ENCODE measurements at places on chromosomes 12 and 14.

- DNase-seq: no peak
Measured at GRCh38 chr12:49323524-49324097, 556 bp downstream of the TROAP start.

DNA sequence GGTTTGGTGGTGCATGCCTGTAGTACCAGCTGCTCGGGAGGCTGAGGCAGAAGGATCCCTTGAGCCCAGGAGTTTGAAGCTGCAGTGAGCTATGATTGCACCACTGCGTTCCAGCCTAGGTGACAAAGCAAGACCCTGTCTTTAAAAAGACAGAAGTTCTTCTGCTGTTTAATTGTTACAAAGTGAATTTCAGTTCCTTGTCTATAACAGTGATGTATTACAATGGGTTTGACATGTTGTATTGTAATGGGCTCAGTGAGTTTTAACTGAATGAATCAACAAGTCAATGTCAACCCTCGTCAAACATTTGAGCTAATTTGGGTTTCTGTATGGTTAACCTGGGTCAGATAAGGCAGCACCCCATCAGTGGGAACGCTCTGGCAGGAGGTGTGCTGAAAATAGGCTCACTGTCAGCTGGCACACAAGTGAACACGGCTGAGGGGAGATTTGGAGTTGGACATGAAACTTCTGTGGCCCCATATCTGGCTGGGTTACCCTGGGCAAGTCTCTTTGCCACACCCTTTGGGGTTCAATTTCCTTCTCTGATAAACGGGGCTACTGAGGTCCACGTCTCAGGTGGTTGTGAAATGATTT, 14.0 kb upstream of the TRPV4 start:
- DNase-seq: no peak

DNA sequence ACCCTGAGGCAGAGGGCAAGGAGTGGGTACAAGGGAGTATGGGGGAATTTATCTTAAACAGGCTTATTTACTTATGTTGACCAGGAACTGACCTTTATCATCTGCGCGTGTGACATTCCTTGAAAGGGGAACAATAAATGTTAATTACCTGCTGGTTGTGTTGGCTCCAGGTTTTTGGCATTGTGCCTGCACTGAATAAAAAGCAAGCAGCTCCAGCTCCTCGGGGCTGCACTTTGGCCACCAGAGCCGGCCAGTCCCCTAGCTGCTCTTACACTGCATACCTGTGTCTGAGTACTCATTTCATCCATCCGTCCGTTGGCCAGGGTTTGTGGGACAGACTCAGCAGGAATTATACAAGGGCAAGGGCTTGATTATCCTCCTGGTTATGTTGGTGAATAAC, 68.8 kb upstream of the GTF2A1 start:
- DNase-seq: no peak

DNA sequence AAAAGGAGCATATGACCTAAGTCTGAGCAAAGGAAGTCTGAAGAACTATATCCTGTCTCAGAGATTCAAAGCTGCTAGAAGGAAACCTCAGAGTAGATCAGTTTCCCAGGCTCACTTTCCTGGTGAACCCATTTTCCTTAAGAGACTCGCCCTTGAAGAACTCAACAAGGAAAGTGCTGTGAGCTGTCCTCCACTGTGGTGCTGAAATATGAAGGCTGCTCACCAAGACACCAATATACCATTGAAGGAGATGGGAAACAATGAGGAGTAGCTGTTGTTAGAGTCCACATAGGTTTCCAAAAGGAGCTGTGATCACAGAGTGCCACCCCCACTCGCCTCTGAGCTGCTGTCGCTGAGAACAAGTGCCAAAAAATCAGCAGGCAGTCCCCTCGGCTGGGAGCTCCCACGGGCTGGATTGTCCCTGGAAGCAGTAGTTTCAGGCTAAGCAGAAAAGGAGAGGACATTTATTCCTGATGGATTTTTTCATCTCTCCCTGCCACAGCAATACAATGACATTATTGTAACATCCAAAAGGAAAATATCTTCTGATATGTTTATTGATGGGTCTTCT, 282.1 kb downstream of the RPS29 start:
- peak; percentile 21 for DNase-seq

All from cerebellum (tissue), 4 donors.